ENCODE measurements at places on chromosomes 1 and 21.

GRCh38 chr1:47569681-47570470, 132.0 kb downstream of the FOXD2 start:
- peak; percentile 96 for DNase-seq

- DNase-seq = no peak
Measured at GRCh38 chr1:5386371-5386770, 605.9 kb downstream of the NPHP4 start.

DNA sequence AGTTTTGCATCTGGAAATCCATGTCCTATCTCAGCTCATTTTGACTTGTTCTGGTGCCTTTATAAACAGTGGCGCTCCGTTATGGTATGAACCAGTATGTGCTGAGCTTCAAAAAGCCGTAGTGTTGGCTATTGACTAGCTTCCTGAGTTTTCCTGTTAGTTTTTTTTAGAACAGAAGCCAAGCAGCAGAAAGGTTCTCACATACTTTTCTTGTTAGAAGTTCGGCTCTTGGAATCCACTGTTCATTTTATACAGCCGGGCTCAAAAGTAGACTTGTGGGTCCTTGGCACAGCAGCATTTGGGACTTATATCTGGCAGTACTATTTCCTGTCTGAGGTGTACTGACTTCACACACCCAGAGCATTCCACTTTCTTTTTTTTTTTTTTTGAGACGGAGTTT, 63.8 kb downstream of the TBCE start:
- no peak for DNase-seq

GRCh38 chr1:2180297-2181245, 14.0 kb downstream of the FAAP20 start:
- DNase-seq = peak; percentile 73

- DNase-seq = no peak
Measured at GRCh38 chr1:41914516-41914915, 4.2 kb downstream of the HIVEP3 start.

DNA sequence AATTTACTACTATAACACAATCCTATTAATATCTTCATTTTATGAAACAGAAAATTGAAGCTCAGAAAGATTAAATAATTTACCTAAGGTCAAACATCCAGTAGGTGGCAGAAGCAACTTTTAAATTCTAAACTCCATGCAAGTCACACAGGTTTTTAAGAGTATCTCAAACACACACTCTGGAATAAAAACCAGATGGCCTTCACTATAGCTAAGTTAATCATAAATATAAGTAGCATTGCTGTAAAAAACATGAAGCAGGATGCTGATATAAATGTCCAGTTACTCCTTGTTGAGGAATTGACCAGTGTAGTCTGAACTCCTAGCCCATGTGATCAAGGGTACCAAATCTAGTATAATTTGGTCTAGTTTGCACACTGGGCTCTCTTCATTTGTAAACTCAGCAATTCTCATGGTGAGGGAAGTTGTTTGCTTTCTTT, 9.4 kb upstream of the FMO3 start:
- peak; percentile 31 for DNase-seq

- no peak for DNase-seq
Measured at GRCh38 chr1:84719543-84720217, 29.4 kb upstream of the SSX2IP start.

DNA sequence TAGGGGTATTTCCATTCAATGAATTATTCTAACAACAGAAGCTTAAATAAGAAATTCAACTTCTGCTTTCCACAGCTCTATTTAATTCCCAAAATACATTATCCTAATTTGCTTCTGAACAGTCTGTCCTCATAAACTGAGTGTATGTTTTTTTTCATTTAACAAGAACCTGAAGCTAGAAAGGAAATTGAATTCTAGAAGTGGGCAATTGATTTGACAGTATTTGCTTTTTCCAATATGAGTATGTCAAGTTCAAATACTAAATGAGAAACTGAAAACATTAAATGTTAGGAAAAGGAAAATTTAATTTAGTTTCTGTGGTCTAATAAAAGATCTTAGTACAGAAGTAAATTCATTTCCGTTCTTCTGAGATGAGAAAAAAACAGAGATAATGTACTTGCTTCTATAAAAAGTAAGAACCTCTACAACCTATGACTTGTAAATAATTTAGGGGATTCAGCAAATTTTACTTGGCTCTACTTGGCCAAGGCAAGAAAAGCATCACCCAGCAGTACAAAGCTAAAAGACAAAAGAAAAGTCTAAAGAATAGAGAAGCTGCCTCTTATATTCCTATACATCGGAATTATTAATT, 31.1 kb downstream of the RAB3GAP2 start:
- no peak for DNase-seq
